Head of caudate nucleus (tissue), 42 donors: ENCODE measurements at places on chromosomes 3 and 15.

DNA sequence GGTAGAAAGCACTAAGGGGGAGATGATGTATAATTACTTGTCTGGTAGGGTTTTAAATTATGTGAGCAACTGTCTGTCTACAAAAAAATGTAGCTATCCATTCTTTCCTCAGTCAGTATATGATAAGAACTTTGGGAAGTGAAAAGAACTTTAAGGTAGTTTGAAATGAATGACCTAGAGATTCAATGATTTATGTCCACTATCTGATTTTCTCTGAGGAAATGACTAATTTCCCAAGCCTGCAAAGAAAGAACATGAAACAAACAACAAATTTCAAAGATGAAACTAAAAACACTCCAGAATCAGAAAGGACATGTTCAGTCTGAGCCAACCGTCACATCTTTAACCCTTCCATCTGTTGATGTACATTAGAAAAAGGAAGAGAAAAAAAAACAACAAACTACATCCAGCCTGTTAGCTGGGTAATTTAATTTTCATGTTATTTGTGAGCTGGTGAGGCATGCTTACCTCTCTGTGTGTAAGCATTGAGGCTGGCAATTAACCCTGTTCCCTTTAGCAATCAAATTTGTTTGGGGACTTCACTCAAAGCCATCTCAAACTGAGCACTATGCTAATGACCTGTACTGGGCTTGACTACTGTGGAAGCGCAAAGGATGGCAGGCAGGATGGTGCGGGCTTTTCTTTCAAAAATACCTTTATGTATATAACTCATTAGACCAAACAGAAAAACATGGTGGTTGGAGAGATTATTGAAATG lies 220.1 kb downstream of the TUSC7 start:
- DNase-seq = no peak

GRCh38 chr3:164377466-164377865 lies 700.8 kb downstream of the SI start:
- no peak for DNase-seq

GRCh38 chr3:78256123-78256522 lies 1216.2 kb downstream of the ROBO2 start:
- no peak for DNase-seq

- DNase-seq = no peak
These were observed 9.5 kb downstream of the CMTM7 start for GRCh38 chr3:32401126-32401525.

DNA sequence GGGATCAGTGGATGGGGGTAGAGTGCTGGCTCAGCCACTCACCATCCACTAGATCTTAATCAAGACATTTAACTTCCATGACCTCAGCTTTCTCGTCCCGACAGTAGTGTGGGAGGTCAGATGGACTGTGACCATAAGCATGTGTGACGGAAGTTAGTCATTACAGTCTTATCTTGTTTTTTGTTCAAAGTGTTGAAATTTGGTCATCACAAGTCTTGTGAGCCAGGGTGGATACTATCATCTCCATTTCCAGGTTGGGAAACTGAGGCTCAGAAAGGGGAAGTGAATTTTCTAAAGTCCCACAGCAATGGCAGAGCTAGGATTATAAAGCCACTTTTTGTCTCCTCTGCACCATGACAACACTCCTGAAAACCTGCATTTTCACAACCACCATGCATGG lies 32.0 kb upstream of the ITGA11 start:
- DNase-seq = no peak

- no peak for DNase-seq
These were observed 3.6 kb downstream of the CCRL2 start for GRCh38 chr3:46410669-46411068.

GRCh38 chr3:166799-167198 lies 29.8 kb upstream of the CHL1 start:
- DNase-seq = no peak

DNA sequence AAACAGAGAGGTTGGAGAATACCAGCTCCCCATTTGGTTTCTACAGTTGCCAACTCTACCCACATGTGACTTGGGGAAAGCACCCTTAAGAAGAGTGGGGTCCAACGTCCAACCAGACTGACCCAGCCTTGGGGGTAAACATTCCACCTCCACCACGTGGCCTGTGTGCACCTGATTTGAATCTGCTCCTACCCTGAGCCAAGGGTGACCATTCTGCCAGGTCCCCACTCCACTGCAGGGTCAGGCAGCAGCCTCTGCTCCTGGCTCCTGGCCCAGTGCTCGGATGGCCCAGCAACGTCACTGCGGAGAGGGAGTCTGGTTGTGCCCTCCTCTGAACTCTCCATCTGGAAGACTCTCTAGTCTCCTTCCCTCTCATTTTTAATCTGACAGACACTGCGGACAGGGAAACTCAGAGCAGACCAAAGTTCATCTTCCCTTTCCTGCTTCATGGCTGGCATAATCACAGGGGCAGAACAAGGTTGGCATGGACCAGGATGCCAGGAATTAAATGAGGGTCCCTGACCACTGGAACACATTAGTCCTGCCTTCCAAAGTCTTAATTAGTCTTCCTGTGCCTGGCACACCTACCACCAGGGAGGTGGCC lies 29.4 kb downstream of the FHIT start:
- no peak for DNase-seq

- no peak for DNase-seq
These were observed 63.5 kb downstream of the UACA start for GRCh38 chr15:70699890-70700289.

DNA sequence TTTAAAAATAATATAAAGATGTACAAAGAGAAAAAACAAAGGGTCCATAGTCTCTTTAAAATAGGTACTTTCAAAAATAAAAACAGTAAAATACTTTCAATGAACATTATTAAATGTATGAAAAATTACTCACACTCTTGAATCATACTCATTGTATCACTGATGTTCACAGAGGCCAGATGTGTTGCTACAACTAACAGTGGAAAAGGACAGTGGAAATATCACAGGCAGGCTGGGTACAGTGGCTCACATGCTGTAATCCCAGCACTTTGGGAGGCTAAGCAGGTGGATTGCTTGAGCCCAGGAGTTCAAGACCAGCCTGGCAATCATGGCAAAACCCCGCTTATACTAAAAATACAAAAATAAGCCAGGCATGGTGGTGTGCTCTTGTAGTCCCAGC lies 26.8 kb downstream of the NPHP3 start:
- no peak for DNase-seq

- no peak for DNase-seq
These were observed 473.6 kb upstream of the PROK2 start for GRCh38 chr3:72258361-72259141.

- DNase-seq = no peak
These were observed 6.0 kb downstream of the LINS1 start for GRCh38 chr15:100595964-100596363.

- DNase-seq = no peak
These were observed 7.8 kb upstream of the RFC4 start for GRCh38 chr3:186814100-186814499.

GRCh38 chr15:73391128-73391872 lies 22.5 kb upstream of the HCN4 start:
- DNase-seq = no peak

DNA sequence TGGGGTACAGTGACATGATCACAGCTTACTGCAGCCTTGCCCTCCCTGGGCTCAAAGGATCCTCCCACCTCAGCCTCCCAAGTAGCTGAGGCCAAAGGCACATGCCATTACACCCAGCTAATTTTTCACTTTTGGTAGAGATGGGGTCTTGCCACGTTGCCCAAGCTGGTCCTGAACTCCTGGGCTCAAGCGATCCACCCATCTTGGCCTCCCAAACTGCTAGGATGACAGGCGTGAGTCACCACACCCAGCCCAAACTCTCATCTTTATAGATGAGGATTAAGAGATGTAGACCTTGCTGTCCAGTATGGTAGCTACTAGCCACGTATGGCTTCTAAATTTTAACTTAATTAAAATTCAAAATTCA lies 4.4 kb upstream of the ABHD5 start:
- DNase-seq = no peak
